ENCODE measurements at places on chromosomes 4 and X. TPM values are rescaled to one million over a fixed set of nuclear protein-coding genes. Genes with fewer than 3 reads are reported as not detected.

DNA sequence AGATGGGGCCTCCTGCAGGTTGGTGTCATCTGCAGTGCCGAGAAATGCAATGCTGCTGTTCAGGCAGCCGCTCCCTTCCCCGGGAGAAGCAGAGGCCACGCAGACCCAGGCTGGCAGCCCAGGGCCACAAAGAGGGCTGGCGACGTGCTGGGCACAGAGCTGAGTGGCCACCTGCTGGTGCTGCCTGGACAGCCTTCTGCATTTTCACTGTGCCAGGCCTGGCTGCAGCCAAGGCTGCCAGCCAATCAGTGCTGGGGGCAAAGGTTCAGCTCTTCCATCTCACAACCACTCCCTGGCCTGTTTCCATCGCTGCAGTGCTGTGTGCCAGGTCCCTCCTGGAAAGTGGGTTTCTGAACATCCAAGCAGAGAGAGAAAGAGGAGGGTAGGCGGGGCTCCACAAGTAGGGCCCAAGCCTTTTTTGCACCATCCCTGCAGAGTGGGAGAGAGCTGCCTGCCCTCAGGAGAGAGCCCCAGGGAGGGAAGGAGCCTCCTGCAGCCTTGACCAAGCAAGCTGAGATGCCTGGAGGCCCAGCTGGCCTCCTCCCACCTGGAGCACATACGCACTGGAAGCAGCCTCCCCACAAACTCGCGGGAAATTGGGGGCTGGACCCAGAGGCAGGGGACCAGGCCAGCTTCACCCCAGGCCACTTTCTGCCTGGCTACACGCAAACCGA lies 20.1 kb downstream of the ADRA2C start:
- no peak for DNase-seq

DNA sequence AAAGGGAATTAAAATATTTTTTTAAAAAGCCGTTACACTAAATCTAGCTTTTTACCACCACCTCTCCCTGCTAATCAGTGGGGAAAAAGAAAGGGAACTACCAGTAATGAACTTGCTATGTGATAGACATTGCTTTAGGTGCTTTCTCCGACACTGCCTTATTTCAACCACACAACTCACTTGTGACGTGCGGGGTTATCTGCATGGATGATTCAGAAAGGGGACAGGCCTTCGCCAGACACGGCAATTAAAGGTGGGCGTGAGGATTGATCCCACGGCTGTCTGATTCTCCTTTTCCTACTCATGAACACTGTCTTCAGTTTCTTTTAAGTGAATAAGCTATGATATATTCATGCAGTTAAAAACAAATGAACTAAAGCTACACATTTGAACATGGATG lies 882 bp upstream of the CXCR3 start:
- DNase-seq: no peak

GRCh38 chrX:110055616-110056015 lies 52.7 kb downstream of the TMEM164 start:
- DNase-seq: no peak

Gene CCNB3
- polyA plus RNA-seq: 1.7 TPM
